AG20443 (cell line): ENCODE measurements at places on chromosomes 7 and 10.

- DNase-seq = no peak
These were observed 34.5 kb upstream of the DIP2C start for GRCh38 chr10:723973-724372.

GRCh38 chr10:22609251-22609650 is 105.1 kb downstream of the PIP4K2A start:
- DNase-seq = no peak

DNA sequence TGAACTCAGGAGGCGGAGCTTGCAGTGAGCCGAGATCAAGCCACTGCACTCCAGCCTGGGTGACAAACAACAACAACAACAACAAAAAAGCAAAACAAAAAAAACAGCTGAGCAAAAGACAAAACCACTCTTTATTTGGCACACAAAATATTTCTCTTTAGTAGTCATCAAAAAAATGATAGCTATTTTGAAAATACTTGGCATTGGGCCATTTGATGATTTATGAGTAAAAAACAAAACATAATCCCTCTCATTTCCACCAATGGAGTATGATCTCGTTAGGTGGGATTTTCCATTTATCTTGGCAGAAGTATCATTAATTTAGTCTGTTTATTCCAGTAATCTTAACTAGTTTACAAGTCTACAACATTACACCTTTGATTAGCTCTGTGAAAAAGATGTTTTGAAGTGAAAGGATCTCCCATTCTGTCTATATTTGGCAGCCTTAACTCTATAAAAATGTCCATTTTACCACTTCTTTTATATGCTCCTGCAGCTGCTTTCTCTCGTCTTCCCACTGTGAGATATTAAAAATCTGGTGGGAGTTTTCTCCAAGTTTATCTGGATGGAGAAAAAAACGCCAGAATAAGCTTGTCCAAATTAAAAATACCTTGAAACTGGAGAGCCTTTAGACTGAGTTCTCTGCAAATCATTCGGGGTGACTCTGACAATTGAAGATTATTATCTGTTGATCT is 58.8 kb upstream of the AGMO start:
- no peak for DNase-seq

- no peak for DNase-seq
These were observed 253.2 kb downstream of the CAMK1D start for GRCh38 chr10:12602521-12602920.

DNA sequence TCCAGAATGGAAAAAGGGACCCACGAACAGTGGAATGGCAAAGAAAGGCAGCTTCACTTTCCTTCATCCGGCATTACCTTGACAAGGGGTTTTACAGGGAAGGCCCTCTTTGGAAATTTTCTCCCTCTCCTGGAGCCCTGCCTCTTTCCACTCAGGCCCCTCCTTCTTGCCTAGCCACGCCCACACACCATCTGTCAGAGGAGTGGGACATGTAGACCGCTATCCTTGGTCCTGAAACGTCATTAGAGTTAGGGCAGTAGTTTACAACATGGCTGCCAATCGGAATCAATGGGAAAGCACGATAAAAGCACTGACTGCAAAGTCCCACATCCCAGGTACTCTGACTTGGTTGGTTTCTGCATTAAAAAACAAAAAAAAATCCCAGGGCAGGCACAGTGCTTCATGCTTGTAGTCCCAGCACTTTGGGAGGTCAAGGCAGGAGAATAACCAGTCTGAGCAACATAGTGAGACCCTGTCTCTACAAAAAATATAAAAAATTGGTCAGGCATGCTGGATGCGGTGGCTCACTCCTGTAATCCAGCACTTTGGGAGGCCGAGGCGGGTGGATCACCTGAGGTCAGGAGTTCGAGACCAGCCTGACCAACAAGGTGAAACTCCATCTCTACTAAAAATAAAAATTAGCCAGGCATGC is 96.4 kb downstream of the MARCHF5 start:
- DNase-seq = peak; percentile 69

DNA sequence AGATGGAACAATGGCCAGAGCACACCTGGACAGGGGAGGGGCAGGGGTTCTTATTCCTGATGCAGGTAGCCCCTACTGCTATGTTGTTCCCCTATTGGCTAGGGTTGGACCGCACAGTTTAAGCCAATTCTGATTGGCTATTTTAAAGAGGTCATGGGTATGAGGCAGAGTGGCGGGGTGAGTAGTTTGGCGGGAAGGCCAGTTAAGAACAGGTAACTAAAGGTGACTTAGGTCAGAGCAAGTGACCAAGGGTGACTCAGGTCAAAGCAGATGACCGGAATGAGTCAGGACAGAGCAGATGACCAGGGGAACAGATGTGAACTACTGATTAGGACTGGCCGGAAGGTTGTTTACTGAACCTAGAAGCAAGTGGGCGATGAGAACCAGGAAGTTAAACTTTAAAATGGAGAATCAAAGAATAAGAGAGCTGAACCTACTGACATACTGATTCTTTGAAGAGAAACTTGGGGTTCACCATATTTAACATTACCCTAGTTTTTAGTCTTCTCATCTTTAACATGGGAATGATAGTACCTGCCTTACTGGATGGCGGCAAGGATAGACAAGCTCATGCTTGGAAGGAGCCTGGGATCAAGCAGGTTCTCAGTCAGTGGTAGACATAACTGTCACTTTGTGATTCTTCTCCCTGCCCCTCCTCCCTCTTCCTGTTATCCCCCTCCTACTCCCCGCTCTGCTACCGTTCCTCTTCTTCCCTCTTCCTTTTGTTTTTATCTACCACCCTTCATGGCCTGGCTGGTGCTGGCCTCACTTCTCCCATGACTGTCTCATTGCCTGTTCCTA is 55.0 kb downstream of the CCNY start:
- DNase-seq = no peak

DNA sequence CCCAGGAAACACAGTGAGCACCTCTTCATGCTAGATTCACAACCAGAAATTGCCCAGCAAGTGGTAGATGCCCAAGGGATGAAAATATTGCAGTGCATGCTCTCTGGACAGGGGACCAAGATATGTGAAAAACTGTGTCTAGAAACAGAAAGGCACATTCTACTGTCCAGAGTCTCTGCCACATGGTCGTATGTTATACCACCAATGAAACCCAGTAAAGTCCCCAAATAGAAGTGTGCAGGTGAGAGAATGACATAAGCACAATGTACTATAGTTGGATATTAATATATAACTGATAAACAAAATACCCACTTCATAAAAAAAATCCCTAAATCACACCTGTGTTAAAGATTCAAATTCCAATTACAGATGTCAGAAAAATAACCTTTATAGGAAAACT is 43.8 kb downstream of the RASGEF1A start:
- DNase-seq = no peak

GRCh38 chr7:154795437-154795836 is 207.5 kb downstream of the PAXIP1 start:
- DNase-seq = no peak

DNA sequence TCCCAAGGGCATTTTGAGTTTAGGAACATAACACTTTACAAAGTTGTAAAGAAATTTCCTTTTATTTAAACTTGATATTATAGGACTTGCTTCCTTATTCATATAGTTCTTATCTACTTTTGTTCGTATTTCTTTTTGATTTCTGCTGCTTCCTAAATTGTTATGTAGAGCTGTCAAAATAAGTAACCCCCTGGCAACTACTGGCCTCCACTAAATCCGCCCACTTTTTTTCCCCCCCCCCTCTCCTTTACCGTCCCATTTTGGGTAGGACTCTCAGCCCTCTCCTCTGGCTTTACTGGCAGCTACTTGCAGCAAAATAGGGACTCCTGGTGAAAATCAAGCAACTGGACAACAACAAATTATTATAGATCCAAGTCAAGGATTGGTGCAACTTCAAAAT is 1.1 kb downstream of the SP4 start:
- no peak for DNase-seq

- DNase-seq = no peak
These were observed 29.1 kb downstream of the CPED1 start for GRCh38 chr7:121017586-121017985.

- no peak for DNase-seq
These were observed 190.7 kb upstream of the MKI67 start for GRCh38 chr10:128316925-128317324.

GRCh38 chr10:102341038-102341688 is 54.3 kb upstream of the NFKB2 start:
- DNase-seq = no peak

DNA sequence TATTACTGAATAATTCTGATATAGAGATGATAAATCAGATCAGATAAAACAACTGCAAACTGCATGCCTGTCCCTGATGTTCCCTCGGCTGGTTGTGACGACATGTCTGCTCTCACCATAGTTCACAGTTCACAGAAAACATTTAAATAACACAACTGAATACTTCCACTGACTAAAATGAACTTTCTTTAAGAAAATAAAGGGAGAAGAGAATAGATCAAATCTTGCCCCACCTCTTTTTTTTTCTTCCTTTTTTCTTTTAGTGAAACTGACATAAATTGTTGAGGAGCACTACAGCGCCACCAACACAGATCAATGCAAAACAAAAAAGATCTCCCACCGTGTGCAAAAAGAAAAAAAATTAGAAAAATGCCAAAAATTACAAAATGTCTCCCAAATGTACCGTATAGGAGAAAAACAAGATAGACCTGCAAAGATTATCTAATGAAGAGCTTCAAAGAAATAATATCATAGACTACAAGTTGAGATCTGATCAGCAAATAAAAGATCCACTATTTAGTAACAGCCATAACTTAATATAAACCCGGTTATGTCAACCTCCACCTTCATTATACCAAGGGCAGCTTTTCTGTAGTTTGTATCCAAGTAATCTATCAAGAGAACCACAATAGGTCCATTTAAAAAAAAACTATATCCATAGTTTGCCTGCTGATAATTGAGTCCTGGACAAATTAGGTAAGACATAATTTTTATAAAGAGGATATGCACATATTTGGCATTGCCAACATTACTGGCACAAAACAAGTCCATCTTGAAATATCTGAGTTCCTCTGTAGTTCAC is 30.7 kb upstream of the EPC1 start:
- peak; percentile 44 for DNase-seq

DNA sequence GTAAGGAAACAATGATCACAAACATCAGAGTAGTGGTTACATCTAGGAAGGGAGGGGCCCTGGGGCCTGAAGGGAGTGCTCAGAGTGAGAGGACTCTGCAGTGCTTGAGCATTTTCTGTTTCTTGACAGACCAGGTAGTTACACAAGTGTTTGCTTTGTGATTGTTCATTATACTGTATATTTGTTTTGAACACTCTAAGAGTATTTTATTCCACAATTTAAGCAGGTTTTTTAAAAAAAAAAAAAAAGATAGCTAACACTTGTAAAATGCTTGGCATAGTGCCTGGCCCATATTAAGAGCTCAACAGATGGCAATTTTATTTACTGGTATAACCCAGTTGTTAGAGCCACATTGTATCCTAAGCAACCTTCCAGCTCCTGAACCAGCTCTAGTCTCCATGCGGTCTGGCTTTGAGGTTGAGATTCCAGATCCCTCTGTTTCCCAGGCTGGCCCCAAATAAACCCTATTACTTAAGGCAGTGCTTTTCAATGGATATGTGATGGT is 20.1 kb upstream of the ATXN7L1 start:
- DNase-seq = no peak

- DNase-seq = peak; percentile 89
These were observed 88.4 kb downstream of the BEND7 start for GRCh38 chr10:13440185-13441061.

DNA sequence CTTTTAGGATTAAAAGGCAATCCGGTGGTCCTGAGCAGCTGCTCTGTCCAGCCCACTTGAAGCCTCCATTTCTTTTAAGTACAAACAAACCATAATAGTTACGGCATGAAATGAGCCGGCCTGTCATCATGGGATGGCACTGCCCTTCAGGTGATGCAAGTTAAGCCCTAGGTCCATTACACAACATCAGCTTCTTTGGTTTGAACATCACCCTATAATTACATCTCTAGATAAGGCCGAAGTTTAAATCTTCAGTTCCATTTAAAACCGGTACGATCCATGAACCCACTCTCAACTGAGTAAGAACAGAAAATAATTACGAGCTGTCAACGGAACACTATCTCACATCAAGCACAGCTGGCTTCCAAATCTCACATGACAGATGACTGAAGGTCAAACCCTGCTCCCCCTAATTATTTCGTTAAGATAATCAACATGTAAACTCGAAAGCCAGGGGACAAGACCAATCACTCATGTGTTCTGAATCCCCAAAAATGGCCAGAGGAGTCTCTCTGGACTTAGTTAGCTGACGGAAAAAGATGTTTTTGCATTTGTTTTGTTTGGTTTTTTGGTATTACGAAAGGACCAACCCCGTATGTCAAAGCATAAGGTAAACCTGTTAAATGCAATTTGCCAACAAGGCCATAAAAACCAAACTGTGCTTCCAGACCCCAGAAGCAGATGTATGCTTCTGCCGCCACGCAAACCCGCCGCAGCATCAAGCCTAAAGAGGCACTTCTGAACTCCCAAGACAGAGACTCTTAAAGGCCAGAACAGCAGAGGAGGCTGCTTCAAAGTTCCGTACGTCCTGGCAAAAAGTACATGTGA is 10.8 kb downstream of the GNA12 start:
- no peak for DNase-seq

DNA sequence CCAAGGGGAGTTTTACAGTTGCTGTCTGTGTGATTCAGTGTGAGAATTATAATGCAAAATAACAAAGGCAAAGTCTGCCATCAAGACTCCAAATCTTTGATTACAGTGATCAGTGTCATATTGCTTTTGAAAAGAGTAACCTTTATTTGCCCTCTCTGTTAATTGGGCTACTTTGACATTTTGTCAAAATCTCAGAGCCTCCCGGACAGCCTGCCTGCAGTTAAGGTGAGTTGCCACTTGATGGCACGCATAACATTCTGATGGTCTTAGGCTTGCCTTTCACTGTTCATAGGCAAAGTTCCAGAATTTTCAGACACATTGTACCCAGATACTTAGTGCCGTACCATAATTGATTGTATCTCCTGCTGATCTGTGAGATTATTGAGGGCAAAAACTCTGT is 253.5 kb downstream of the ABCA13 start:
- no peak for DNase-seq

- peak; percentile 48 for DNase-seq
These were observed 258.6 kb downstream of the PAXIP1 start for GRCh38 chr7:154744256-154744860.

- no peak for DNase-seq
These were observed 42.2 kb upstream of the MAGI2 start for GRCh38 chr7:79495544-79496272.

GRCh38 chr7:99272476-99273045 is at the start of gene MYH16:
Gene MYH16, plus strand, starts transcription at chr7:99272839.
- DNase-seq = no peak

DNA sequence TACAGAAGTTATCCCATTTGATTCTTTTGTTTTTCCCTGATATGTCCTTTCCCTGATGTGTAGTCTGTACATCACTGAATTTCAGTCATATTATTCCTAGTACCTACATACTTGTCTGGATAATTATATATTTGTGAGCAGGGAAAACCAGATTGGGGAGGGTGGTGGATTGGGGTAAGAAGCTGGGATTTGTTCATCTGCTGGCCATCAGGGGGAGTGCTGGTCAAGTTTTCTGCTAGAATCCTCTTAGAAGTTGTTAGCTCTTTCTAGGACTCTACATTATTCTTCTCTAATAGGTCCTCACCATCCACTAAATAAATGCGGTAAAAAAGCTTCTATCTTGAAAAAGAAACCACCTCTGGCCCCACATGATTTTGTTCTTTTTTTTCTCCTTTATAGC is 232.7 kb upstream of the TAC1 start:
- DNase-seq = peak; percentile 21
